ENCODE measurements at places on chromosomes 3 and 15.

DNA sequence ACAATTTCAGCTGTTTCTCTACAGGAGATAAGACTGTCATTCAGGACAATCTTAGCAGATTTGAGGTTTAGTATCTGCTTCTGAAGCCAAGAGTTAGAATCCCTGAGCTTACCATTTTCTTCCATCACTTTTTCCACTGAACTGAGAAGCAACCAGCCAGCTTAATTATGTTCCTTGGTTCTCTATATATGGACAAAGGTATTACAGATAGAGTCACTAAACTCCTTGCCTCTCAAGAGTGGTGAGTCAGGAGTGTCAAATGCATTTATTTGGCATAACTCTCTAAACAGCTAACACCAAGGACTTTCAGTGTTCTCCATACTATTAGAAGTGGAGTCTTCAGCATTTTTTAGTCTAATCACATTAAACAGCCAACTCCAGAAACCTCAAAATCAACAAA lies 239.3 kb downstream of the ALCAM start:
- no peaks in the 10 kb centered on the region for H3K27me3 ChIP-seq
- H3K4me1 ChIP-seq: no peaks in the 10 kb centered on the region
- no peak overlapping the region for H3K27ac ChIP-seq
- DNase-seq: no peak
- no peak overlapping the region for H3K4me3 ChIP-seq

DNA sequence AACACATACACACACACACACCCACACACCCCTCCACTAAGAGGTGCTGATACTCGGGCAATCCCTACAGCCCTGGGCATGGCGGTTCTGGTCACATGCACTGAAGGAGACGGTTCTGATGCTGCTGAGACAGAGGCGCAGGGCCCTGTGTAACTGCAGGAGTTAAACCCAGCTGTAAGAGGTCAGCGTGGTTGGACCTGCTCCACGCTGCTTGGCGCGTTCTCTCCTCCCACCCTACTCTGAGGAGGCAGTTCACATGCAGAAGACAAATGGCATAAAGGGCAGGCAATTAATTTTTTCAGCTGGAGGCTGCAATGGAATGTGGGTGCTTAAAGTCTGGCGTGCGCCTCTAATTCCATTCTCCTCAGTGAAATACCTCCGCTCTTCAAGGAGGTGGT lies 35.2 kb downstream of the GRK7 start:
- peaks cover 37% of the 10 kb centered on the region for H3K4me1 ChIP-seq
- no peaks in the 10 kb centered on the region for H3K27me3 ChIP-seq
- no peaks in the 10 kb centered on the region for H3K36me3 ChIP-seq
- peak overlapping the region; percentile 87 for H3K27ac ChIP-seq

- peaks cover 66% of the 10 kb centered on the region for H3K36me3 ChIP-seq
- DNase-seq: no peak
- H3K4me3 ChIP-seq: no peak overlapping the region
- H3K27ac ChIP-seq: no peak overlapping the region
Measured at GRCh38 chr3:195282961-195283360, 12.0 kb upstream of the XXYLT1 start.

DNA sequence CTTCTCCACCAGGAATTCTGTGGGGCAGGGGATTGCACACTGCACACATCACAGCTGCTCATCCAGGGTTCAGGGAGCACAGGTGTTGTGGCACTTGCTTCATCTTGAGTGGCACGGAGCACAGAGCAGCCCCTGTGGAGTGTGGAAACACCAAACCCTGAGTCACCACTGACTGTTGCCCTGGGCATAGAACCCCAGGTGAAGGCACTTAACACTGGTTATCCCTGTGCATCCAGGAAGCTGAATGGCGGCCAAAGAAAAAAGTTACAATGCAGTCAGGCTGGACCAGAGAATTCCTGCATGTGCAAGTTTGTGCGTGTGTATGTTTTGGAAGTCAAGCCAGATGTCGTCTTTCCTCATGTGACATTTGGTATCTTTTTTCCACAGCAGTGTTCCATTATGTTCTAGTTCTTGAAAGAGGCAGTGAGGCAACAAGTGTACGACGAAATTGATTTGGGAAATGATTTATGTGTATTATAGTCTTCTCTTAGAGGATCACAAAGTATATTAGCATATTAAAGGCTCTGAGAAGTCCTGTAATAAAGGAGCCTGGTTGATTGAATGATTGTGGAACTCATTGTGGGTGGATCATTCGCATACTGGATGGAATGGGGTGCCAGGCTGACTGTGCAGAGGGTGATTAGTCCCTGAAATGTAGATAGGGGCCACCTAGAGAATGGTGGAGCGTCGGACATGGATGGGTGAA lies 292.3 kb downstream of the TLE3 start:
- DNase-seq: no peak
- peak overlapping the region; percentile 21 for H3K27ac ChIP-seq
- no peaks in the 10 kb centered on the region for H3K36me3 ChIP-seq
- H3K27me3 ChIP-seq: peaks cover 4% of the 10 kb centered on the region
- H3K4me3 ChIP-seq: no peak overlapping the region

DNA sequence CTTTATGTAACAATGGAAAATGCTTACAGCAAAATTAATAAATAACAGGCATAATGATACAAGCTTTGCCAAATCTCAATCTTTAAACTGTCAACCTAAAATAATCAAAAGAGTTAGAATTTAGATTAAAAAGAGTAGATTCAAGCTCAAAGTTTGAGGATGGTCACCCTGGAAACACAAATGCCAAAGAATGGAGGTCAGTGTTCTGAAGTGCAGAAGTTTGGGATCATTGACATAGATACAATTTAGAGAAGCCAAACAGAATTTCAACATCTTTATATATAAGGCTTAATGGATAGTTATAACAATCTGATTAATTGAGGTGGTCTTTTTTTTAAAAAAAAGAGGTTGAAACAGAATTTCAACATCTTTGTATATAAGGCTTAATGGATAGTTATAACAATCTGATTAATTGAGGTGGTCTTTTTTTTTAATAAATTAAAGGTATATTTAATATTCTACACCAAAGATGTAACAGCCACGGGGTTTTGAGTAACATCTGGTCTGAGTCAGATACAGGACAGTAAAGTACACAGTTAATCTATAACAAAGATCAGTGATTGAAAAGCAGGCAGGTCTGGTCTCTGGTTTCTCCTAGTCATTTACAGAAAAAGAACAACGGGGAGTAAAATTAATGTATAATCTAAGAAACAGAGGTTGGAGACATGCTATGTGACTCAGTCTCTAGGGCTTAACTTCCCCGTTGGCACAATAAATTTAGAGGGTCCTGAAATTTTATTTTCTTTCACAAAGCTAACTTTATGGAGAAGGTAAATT lies 490.7 kb downstream of the GBE1 start:
- no peaks in the 10 kb centered on the region for H3K27me3 ChIP-seq
- H3K4me1 ChIP-seq: no peaks in the 10 kb centered on the region

- peaks cover 7% of the 10 kb centered on the region for H3K36me3 ChIP-seq
- no peaks in the 10 kb centered on the region for H3K27me3 ChIP-seq
- no peak for DNase-seq
- H3K27ac ChIP-seq: no peak overlapping the region
- H3K4me1 ChIP-seq: peaks cover under 1% of the 10 kb centered on the region
Measured at GRCh38 chr3:171654809-171655208, 155.5 kb downstream of the PLD1 start.

- no peak overlapping the region for H3K4me3 ChIP-seq
- DNase-seq: no peak
- no peaks in the 10 kb centered on the region for H3K27me3 ChIP-seq
- H3K4me1 ChIP-seq: peaks cover 5% of the 10 kb centered on the region
Measured at GRCh38 chr15:71146580-71146982, 31.3 kb downstream of the THSD4 start.

GRCh38 chr3:14137004-14137403 lies 12.2 kb downstream of the TMEM43 start:
- no peak overlapping the region for H3K4me3 ChIP-seq
- DNase-seq: no peak
- H3K27ac ChIP-seq: no peak overlapping the region

DNA sequence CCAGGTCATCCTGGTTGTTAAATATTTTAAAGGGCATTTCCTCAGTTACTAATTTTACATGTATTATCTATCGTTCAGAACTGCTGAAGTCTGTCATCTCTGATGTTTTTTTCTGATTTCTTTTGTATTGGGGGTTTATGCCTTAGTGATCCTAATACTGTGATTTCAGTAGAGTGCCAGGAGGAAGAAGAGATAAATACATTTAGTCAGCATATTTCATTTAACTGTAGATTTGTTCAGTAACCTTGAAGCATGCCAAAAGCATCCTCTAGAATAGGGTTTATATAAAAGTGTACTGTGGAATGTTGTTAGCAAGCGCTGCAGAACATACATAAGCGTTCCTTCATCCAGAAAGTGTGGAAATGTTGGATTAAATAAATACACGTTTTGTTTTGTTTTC lies 342.3 kb upstream of the DPPA4 start:
- no peak overlapping the region for H3K27ac ChIP-seq
- DNase-seq: no peak
- H3K36me3 ChIP-seq: no peaks in the 10 kb centered on the region
- H3K27me3 ChIP-seq: no peaks in the 10 kb centered on the region
- H3K4me3 ChIP-seq: no peak overlapping the region

DNA sequence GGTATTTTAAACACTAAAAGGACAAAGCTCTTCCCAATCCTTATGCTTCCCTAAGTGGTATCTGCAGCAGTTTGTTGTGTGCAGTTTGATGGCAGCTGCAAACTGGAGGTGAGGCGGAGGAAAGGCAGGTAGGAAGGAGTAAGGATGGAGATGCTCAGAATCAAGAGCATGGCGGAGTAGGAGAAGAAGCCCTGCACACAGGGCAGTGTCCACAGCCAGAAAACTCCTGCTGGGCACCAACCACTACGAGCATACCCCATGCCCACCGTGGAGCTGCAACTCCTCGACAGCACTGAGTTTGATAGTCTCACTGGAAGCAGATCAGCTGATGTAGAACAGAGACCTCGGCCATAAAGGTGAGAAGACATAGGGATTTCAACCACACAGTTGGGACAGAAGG lies 30.3 kb upstream of the ESYT3 start:
- no peaks in the 10 kb centered on the region for H3K27me3 ChIP-seq
- no peaks in the 10 kb centered on the region for H3K4me1 ChIP-seq
- no peak overlapping the region for H3K27ac ChIP-seq
- H3K4me3 ChIP-seq: no peak overlapping the region
- H3K36me3 ChIP-seq: peaks cover 49% of the 10 kb centered on the region
- DNase-seq: no peak

DNA sequence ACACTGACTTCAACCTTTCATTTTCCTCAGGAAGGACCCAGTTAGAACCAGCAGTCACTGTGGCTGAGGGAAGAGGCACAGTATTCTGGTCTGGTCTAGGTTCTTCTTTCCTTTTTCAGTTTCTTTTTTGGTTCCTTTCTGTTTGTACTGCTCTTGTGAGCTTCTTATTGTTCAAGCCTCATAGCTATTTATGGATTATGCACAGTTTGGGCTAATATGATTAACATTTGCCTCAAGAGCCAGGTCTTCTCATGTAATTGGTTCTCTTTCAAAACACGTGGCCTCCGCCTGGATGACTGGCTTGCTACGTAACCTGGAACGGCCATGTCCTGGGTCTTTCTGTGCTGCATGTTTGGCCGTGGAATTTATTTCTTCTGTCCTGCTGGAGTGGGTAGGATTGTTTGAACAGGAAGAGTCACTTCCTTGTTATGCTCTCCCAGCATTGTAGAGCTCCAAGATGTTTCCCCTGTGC lies 43.3 kb downstream of the RBMS3 start:
- H3K27ac ChIP-seq: peak overlapping the region; percentile 74
- no peaks in the 10 kb centered on the region for H3K36me3 ChIP-seq
- DNase-seq: peak; percentile 63
- H3K27me3 ChIP-seq: no peaks in the 10 kb centered on the region
- peaks cover 26% of the 10 kb centered on the region for H3K4me1 ChIP-seq
- peak overlapping the region; percentile 32 for H3K4me3 ChIP-seq

- peak overlapping the region; percentile 66 for H3K4me3 ChIP-seq
- no peak for DNase-seq
- peak overlapping the region; percentile 6 for H3K27ac ChIP-seq
- H3K27me3 ChIP-seq: no peaks in the 10 kb centered on the region
- H3K4me1 ChIP-seq: peaks cover 26% of the 10 kb centered on the region
Measured at GRCh38 chr3:126983653-126984390, 907 bp downstream of the PLXNA1 start.

DNA sequence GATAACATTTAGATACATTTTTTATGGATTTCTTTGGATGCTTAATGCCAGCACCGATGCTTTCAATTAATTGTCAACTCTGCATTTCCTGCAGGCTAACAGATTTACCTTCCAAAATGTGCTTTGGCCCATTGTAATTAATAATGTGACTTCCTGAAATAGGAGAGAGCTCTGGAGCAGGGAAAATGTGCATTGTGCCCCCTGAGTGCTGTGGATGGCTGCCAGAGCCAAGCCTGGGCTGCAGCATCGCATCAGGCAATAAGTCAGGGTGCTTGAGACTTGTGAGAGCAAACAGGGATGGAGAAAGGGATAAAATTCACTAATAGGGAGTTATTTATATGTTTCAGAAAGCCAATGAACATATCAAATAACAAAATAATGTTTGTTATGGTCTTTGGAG lies 133.8 kb downstream of the MOBP start:
- no peak overlapping the region for H3K4me3 ChIP-seq
- no peaks in the 10 kb centered on the region for H3K36me3 ChIP-seq
- H3K4me1 ChIP-seq: no peaks in the 10 kb centered on the region
- no peak overlapping the region for H3K27ac ChIP-seq
- no peak for DNase-seq

- no peaks in the 10 kb centered on the region for H3K27me3 ChIP-seq
- no peak for DNase-seq
- H3K27ac ChIP-seq: no peak overlapping the region
Measured at GRCh38 chr3:4570840-4571621, 77.9 kb downstream of the ITPR1 start.

GRCh38 chr3:19074257-19074900 lies 73.9 kb upstream of the KCNH8 start:
- no peak overlapping the region for H3K4me3 ChIP-seq
- DNase-seq: no peak
- H3K36me3 ChIP-seq: no peaks in the 10 kb centered on the region
- no peaks in the 10 kb centered on the region for H3K27me3 ChIP-seq
- no peaks in the 10 kb centered on the region for H3K4me1 ChIP-seq
- H3K27ac ChIP-seq: no peak overlapping the region

DNA sequence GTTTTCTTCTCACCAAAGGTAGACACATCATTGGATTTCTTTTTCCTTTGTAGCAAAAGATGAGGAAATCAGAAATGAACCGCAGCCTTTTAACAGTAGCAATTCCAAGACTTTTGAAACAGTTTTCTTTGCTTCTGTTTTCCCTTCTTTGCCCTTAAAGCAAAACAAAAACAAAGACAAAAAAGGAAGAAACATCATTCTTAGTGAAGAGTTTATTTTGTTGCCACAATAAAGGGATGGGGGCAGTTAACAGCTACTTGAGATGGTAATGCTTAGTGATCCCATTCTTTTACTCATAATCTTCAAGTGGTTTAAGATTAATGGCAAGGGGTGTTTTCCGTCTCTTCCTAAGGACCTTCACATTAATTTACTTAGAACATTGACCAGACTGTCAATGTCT lies 218.8 kb downstream of the MEIS2 start:
- H3K27ac ChIP-seq: no peak overlapping the region
- peaks cover 89% of the 10 kb centered on the region for H3K27me3 ChIP-seq
- H3K36me3 ChIP-seq: no peaks in the 10 kb centered on the region
- peaks cover 10% of the 10 kb centered on the region for H3K4me1 ChIP-seq
- no peak overlapping the region for H3K4me3 ChIP-seq

GRCh38 chr3:13069495-13069894 lies 3.7 kb downstream of the IQSEC1 start:
- peaks cover 7% of the 10 kb centered on the region for H3K4me1 ChIP-seq
- no peak overlapping the region for H3K27ac ChIP-seq
- DNase-seq: no peak
- peaks cover 28% of the 10 kb centered on the region for H3K27me3 ChIP-seq

GRCh38 chr3:100590840-100591147 lies 18.6 kb upstream of the ADGRG7 start:
- no peaks in the 10 kb centered on the region for H3K36me3 ChIP-seq
- H3K4me3 ChIP-seq: no peak overlapping the region
- no peaks in the 10 kb centered on the region for H3K4me1 ChIP-seq
- H3K27ac ChIP-seq: no peak overlapping the region
